Activated T-cell treated with anti-CD3 and anti-CD28 coated beads, Interleukin-2, amount 50 U/mL, for 4 hours (primary cell): ENCODE measurements at places on chromosomes 5 and 9. TPM values are rescaled to one million over a fixed set of nuclear protein-coding genes. Genes with fewer than 3 reads are reported as not detected.

DNA sequence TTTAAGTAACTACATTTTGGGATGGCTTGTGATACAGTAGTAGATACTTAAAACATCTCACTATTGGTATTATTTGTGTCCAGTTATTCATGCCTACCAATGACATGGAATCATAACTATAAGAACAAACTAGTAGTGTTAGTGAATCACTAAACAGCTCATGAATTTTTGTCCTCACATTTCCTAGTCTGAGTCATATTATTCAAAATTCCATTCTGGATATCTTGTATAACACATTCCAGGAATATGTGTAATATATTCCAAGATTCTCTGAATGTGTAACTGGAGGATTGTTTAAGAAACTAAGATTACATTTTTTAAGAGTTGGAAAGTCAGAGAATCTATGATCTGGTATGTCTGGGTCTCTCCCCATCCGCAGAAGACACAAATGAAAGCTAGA is 565.3 kb upstream of the ZNF608 start:
- DNase-seq = no peak

The IL5 gene
- 24.1 TPM for total RNA-seq

GRCh38 chr5:93010616-93011015 is 570.4 kb downstream of the NR2F1-AS1 start:
- no peak for DNase-seq

- DNase-seq = no peak
Observed at GRCh38 chr9:129383019-129383560, 205.0 kb upstream of the IER5L start.

- DNase-seq = no peak
Observed at GRCh38 chr5:21895766-21896350, 957.3 kb downstream of the CDH12 start.

DNA sequence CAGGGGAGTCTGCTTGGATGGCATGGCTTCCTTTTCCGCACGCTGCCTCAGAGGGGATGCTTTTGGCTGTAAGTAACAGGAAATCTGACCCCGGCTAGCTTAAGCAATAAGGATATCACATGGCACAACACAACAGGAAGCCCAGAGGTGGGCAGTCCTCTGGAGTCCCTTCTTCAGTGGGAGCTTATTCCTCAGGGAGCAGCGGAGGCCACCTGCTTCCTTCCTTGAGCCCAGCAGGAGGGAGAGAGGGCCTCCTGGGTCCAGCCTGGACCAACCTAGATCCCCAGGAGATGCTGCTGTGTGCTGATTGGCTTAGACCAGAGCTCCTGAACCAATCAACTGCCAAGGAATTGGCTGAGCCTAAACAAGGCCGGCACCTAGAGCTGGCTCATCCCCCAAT is 66.3 kb downstream of the C9orf50 start:
- no peak for DNase-seq

- DNase-seq = no peak
Observed at GRCh38 chr5:1734271-1734907, 65.2 kb downstream of the MRPL36 start.

DNA sequence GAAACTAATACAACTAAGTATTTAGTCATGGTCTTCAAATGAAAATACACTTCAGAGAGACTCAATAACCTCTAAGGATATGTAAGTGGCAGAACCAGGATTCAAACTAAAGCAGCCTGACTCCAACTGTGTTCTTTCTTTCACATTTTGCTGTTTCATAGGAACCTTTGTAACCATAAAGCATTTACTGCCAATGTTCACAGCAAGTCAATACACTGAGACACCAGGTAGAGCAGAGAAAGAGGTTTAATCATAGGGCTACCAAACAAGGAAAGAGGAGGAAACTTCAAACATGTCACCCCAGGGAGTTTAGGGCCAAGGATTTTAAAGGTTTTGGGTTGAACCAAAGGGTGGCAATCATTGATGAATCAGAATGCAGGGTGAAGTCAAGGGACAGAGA is 263.1 kb upstream of the PTGER4 start:
- DNase-seq = no peak

GRCh38 chr9:113978725-113979342 is 99.3 kb downstream of the AMBP start:
- no peak for DNase-seq

The MEIKIN gene
- total RNA-seq = not detected

GRCh38 chr5:143720689-143721088 is 91.3 kb upstream of the HMHB1 start:
- DNase-seq = no peak

The NXNL2 gene
- total RNA-seq = not detected

- no peak for DNase-seq
Observed at GRCh38 chr5:133410335-133410828, 202.0 kb downstream of the FSTL4 start.

The SAPCD2 gene
- 3.6 TPM for total RNA-seq

The FOXD4L4 gene
- total RNA-seq = not detected

- no peak for DNase-seq
Observed at GRCh38 chr5:55713871-55714270, 1.7 kb upstream of the SLC38A9 start.

DNA sequence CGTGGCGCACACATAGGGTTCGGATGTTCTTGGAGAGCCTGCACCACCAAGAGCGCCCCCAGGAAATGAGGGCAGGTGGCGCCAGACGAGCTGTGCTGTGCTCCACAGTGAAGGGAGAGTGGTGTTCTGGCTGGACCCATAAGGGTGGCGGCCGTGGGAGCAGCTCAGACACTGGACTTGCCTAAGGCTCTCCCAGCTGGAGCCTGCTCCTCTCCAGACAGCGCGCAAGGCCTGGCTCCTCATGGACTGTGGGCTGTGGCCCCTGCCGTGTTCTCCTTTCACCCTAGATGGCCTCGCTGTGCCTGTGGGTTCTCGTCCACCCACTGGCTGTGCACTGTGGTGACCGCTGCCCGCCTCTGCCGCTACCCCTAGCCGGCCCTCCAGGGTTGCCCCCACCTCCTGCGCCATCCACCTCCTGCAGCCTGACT is 92.9 kb downstream of the EHMT1 start:
- DNase-seq = no peak

The BAAT gene
- 0.16 TPM for total RNA-seq

DNA sequence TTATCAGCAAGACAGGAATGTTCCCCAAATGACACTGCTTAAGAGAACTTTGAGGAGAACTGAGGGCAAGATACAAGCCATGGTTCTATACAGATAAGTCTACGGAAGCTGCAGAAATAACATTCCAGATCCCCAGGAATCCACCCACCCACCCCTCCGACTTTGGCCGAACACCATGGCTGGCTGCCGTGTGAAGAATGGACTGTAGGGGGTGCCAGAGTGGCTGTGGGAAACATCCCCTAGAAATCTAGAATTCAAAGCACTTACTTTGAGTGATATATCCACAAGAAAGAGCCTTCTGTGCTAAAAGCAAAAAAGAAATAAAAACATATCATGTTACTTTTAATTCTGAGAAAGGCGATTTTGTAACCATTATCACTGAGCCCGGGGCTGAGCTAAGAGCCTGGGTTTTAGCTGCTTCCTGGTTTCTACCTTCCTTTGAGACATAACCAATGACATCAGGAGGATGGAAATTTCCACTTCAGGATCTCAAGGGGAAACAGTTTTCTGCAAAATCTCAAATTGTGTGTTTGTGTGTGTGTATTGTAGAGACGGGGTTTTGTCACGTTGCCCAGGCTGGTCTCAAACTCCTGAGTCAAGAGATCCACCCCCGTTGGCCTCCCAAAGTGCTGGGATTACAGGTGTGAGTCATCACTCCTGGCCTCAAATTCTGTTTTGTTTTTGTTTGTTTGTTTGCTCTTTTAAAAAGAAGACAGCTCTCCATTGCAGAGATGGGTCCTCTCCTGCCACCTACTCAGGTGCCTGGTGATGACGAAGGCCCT is 36.4 kb downstream of the GGTA1 start:
- no peak for DNase-seq

The FRRS1L gene
- not detected for total RNA-seq

- DNase-seq = no peak
Observed at GRCh38 chr5:125725691-125726090, 697.5 kb upstream of the GRAMD2B start.

The SLC6A7 gene
- total RNA-seq = not detected

DNA sequence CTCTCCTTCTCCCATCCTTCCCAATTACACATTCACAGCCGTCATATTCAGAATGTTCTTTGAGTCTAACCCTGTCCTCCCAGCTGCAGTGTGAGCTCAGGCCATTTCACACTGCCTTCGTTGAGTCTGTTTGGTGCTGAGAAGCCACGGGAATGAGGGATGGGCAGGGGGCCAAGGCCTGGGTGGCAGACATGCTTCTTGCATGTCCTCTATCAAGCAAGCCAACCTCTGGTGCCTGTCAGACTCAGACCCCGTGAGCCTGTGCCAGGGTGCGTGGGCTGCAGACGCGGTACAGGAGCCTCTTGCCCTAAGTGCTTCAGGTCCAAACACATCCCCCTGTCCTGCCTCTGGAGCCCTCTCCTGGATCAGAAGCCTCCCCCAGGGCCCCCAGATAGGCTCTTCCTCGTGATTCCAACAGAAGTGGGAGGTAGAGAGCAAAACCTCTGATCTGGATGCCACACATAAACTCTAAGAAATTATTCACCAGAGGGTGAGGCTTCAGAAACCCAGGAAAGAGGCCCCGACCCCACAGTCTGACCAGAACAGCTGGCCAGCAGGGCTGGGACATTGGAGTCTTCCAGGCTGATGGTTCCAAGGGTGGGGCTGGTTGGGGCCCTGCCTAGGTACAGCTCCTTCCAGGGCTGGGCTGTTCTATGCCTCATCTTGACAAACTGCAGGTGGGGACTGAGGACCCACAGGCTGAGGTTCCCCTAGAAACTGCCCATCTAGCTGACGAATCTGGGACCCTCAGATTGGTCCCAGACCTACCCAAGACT is 46.7 kb upstream of the CDKN2AIPNL start:
- DNase-seq = no peak

The NOP16 gene
- 255 TPM for total RNA-seq

The ARHGEF28 gene
- 0.05 TPM for total RNA-seq

GRCh38 chr5:14108170-14108996 is 34.8 kb upstream of the TRIO start:
- DNase-seq = no peak

DNA sequence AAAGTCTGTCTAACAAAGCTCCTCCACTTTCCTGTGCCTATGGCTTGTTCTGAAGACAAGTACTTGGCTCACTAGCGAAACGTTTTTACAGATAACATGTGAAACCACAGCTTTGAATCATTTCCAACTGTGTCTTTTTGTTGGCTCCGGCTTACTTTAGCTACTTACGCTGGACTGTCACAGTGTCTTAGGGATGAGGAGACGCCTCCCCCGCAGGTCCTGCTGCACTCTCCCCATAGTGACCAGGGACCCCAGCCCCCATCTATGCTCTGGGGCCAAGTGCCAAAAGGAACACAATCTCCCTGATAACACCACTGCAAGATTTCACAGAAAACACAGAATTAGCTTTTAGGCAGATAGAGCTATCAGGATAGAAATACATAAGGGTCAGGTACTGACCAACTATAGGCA is 219.1 kb downstream of the ADAMTS6 start:
- no peak for DNase-seq

DNA sequence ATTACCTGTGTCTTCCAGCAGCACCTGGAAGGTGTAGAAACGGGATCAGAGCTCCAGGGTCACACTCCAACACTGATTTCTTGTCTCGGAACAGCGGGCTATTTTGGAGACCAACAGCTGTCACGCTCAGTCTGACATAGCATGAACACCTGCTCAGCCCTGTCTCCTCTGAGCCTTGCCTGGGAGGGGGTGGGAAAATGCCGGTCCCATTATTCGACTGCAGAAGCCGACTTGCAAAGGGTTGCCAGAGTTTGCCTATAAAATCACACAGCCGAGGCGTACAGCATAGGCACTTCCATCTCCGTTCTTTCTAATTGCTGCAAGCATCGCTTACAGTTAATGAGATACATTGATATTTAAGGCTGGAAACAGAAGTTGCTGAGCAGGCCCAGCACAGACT is 300.8 kb upstream of the MSX2 start:
- no peak for DNase-seq

DNA sequence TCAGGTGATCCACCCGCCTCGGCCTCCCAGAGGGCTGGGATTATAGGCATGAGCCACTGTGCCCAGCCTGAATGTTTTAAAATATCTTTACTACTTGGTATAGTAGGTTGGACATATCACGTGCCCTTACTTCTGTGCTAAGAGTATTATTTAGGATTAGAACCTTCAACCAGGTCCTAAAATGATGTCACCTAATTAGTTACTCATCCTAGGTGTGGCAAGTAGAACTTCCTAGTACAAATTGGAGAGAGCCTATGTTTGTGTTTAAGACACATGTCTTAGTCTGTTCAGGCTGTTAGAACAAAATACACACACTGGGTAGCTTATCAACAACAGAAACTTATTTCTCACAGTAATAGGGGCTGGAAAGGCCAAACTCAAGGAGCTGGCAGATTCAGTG is 51.5 kb downstream of the ZFAND5 start:
- DNase-seq = no peak

GRCh38 chr5:39945870-39946269 is 521.1 kb upstream of the DAB2 start:
- DNase-seq = no peak

The CCNJL gene
- 0.10 TPM for total RNA-seq

The CEP72 gene
- total RNA-seq = 19.7 TPM

DNA sequence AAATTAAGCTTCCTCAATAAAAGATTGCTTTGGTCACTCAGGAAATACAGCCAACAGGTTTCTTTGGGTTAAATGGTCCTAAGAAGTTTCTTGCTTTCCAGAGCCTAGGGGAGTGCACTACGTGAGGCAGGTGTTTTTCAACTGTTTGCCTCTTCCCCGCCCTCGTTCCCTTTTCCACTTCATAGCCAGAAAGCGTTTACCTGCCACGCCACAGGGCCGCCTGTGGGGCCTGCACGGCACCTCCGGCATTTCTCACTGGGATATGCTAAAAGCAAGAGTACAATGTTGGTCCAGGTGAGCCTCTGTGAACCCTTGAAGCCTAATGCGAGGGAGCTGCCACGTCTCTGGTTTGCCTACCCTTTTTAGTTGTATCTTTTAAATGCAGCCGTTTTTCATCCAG is 167.6 kb upstream of the OTULINL start:
- no peak for DNase-seq

DNA sequence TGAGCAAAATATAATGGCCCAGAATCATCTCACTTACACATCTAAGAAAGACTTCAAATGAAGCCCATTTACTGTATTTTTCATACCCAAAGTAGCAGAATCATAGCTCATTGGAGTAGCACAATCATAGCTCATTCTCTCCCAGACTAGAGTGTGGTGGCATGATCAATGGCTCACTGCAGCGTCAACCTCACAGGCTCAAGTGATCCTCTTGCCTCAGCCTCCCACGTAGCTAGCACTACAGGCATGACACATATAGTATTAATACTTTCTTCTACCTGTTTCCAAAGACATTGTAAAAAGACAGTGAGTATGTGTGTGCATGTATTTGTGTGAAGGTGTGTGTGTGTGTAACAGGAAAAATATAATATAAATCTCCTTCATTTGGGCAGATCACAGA is 1247.9 kb upstream of the ACO1 start:
- no peak for DNase-seq

GRCh38 chr5:171387970-171388815 is 544 bp downstream of the NPM1 start:
- peak; percentile 82 for DNase-seq

- no peak for DNase-seq
Observed at GRCh38 chr5:77168161-77168878, 42.2 kb upstream of the PDE8B start.

The CDKN2A gene
- 1.4 TPM for total RNA-seq

- no peak for DNase-seq
Observed at GRCh38 chr5:79560771-79561524, 47.0 kb upstream of the HOMER1 start.

- DNase-seq = no peak
Observed at GRCh38 chr9:99406939-99407338, 184.9 kb downstream of the SEC61B start.
